ENCODE measurements at places on chromosomes 16 and 17.

GRCh38 chr17:38917259-38917658, 8.2 kb upstream of the LASP1NB start:
- no peak for DNase-seq

DNA sequence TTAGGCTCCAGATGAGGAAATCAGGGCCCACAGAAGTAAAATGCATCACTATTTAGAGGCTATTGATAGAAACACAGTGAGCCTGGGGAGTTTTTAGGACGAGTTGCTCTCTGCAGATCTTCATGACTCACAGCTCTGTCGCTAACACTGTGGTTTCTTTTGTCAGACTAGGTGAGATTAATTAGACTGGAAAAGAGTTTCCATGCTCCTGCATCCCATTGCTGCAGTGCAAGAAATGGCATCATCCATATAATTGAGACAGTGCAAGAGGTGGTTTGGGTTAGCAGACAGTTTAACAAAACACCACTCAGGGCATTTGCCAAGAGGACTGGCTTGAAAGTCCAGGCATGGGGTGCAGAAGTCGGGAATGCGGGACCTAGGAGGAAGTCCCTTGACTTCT, 198.8 kb upstream of the CACNG5 start:
- no peak for DNase-seq

- DNase-seq = no peak
Measured at GRCh38 chr16:82949016-82949415, 322.2 kb downstream of the CDH13 start.

DNA sequence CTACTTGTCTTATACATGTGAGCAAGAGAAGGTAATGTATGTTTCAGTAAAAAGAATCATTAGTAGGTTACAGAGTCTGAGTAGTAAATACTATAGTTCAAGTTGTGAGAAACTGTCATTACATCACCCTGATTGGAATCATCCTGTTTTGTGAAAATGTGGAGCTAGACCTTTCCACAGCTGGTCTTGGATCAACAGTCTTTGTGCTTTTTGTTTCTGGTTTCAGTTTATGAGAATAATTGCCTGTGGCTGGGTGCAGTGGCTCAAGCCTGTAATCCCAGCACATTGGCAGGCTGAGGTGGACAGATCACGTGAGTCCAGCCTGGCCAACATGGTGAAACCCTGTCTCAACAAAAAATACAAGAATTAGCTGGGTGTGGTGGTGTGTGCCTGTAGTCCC, 19.7 kb upstream of the SHISA9 start:
- no peak for DNase-seq

GRCh38 chr17:1736348-1737281, 6.1 kb upstream of the SERPINF2 start:
- DNase-seq = no peak

- no peak for DNase-seq
Measured at GRCh38 chr16:69371564-69371963, 14.2 kb downstream of the TERF2 start.

GRCh38 chr17:2549392-2550211, 37.9 kb upstream of the METTL16 start:
- DNase-seq = no peak

All from NT2/D1 (cell line).